ENCODE measurements at places on chromosomes 7 and 10.

GRCh38 chr7:139532636-139533155, 9.2 kb downstream of the CLEC2L start:
- DNase-seq, result no peak

GRCh38 chr10:5844345-5845055, 31.3 kb upstream of the GDI2 start:
- DNase-seq, result no peak

DNA sequence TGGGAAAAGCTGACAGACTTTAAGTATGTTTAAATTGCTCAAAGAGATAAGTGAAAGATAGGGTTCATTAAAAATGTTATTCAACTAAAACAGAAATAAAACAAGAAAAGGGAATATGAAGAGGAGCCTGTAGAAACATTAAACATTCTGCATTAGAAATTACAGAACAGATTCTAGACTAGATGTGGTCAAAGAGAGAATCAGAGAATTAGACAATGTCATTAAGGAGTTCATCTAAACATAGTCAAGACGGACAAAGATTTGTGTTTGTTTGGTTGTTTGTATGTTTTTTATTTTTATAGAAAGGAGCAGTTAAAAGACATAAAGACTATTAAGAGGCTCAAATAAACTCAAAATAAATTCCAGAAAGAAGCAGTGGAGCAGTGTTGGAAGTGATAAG, 80.0 kb downstream of the NKX6-2 start:
- no peak for DNase-seq

DNA sequence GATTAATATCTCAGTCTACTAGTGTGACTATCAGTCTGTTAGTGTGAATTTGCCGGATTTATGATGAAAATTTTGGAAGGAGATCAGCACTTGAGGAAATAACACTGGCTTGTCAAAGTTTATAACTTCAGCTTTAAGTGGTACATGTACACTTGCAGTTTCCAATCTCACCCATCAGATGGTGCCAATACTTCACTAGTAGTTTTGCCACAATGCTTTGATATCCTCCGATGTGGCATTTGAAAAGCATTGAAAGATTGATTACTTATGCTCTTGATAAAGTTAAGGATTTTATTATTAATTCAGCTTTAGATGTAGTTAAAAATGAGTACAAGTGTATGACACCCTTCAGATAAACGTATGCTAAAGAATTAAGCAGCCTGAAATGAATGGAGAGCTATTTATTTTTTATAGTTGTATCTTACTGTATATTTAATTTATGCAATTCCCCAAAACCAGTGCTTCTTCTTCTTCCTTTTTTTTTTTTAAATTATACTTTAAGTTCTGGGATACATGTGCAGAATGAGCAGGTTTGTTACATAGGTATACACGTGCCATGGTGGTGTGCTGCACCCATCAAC, 98.2 kb downstream of the ANLN start:
- DNase-seq, result no peak

DNA sequence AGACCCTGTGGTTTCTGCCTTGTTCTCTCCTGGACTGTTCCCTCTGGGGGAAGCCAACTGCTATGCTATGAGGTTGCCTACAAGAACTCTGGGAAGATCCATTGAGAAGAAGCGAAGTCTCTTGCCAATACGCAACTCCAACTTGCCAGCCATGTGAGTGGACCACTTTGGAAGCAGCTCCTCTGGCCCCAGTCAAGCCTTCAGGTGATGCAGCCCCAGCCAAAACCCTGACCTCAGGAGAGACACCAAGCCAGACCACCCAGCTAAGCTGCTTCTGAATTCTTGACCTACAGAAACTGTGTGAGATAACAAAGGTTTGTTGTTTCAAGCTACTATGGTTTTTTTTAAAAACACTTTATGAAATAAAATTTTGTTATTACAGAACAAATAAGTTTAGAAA, 20.2 kb upstream of the MYL7 start:
- DNase-seq, result no peak

- DNase-seq, result no peak
Measured at GRCh38 chr7:75892634-75893272, 13.9 kb downstream of the RHBDD2 start.

- no peak for DNase-seq
Measured at GRCh38 chr10:11017000-11017569, 587 bp upstream of the CELF2 start.

GRCh38 chr10:11125004-11125403, 107.3 kb downstream of the CELF2 start:
- no peak for DNase-seq

DNA sequence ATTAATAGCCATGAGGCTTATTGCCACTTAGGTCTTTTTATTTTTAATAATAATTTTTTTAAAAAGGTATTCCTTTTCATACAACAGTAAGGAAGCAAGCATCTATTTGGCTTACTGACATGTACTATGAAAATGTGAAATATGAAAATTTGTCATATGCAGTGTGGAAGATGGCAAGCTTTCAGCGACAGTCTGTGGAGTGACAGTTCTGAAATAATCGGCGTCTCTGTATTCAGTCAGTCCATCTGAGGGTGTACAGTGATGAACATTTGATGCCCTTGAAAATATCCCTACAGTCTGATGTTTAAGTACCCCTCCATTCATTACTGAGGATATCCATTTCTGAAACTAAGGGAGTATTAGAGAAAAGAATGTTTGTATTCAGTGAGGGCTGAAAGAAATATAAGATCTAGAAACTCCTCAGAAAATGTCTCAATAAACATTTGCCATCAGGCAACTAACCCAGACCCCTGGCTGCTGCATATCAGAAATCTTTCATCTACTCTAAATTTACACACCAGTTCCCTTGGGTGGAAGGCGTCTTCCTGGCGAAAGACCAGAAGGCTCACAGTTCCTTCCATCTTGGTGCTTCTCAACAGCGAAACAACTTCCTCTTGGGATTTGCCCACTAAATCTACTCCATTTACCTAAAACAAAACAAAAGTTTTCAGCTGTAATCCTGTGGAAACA, 440.6 kb downstream of the PARD3 start:
- no peak for DNase-seq

DNA sequence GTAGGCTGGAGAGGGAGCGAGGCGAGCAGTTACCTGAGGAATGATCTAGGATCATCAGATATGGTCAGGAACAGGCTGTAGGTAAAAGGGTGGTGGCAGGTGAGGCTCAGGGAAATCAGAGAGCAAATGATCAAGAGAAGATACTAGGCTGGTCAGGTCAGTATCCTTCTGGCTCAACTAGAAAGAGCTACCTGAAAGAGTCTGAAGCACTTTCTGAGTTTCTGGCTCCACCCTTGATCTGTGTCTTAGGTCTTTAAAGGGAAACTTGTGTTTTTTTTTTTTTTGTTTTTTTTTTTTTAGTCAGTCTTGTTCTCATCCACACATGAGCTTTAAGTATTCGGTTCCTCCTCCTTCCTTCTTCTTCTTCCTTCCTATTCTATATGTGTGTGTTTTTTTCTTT, 10.5 kb downstream of the ADAM22 start:
- no peak for DNase-seq

- DNase-seq, result no peak
Measured at GRCh38 chr7:131281266-131282048, 46.2 kb upstream of the MKLN1 start.

Measured in stimulated activated CD8-positive, alpha-beta memory T cell treated with anti-CD3 and anti-CD28 coated beads, Interleukin-2, amount 100 ng/mL, for 1 hour (primary cell).